ENCODE measurements at places on chromosomes 11 and 22.

DNA sequence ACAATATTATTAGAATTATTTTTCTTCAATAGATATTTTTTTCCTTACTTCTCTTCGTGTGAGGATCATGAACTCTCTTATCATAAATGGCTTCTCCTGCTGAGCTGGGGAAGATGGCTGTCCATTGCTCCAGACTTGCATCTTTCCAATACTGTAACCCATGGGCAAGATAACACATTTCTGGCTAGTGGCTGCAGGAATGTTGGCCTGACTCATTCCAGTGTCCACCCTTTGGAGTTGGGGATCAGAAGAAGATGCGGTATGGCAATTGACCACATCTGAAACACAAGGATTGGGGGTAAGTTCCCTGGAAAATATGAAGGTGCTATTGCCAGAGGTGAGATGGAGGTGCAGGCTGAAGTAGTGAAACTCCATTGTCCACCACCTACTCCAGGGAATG, 92.8 kb downstream of the FAR1 start:
- no peak for DNase-seq

DNA sequence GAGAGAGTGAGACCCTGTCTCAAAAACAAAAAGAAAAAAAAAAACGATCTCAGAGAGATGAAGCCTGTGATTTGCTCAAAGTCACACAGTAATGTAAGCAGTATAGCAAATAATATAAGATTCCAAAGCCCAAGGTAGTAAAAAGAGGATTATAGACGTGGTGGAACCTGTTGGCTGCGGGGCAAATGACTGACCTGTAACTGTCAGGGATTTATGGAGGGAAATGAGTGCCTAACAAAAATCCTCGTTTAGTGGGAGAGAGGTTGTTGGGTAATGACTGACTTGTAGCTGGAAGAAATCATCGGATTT, 723 bp upstream of the CLP1 start:
- DNase-seq = no peak

GRCh38 chr11:3934658-3935057, 79.2 kb downstream of the STIM1 start:
- DNase-seq = no peak

DNA sequence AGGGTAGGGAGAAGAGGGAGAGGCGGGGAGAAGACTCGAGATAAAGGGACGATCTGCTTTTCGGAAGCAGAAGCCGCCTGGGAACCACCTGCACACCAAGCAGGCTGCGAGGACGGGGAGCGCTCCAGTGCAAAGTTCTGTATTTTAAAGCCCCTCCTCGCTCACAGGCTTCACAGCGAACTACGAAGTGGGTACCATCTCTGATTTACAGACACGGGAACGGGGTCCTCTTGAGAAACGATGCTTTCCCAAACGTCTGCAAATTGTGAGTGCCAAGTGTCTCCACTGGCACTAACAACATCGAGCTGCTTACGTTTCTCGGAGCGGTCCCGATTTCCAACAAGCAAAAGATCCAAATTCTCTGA, 700 bp upstream of the STX3 start:
- DNase-seq = no peak

DNA sequence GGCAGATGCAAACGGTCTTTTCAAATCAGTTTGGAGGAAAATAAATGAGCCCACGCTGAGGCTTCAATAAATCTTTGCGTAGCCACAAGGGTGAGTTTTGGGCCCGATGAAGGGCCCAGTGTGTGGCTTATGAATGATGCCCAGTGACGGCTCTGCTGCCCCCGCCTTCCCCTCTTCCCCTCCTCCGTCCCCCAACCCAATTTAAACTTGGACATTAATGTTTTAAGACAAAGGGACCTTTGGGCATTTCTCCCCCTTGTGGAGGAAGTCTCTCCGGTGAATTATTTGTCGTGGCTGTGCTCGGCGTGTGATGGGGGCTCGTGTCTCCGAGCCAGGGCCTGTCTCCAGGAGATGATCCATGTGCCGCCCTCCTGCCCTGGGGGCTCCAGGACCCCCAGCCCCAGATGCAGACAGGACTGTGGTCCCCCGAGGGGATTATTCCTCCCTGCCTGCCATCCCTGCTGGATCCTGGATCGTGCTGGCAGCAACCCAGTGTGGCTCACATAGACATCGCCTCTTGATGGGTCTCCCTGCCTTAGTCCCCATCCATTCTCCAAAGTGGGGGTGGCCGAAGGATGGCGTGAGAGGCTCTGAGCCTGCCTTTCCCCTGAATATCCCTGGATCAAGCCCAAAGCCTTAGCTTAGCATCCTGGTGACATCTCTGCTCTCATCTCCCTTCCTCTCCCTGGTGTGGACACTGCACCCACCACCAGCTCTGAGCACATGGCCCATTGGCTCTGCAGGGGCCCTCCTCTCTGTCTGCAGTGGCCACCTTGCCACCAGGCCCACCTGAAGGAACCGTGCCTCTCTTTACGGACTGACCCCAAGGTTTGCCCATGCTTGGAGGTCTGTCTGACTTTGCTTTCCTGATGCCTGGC, 56.4 kb downstream of the SMIM38 start:
- DNase-seq = no peak

GRCh38 chr11:47923667-47924066, 56.7 kb upstream of the PTPRJ start:
- peak; percentile 44 for DNase-seq

DNA sequence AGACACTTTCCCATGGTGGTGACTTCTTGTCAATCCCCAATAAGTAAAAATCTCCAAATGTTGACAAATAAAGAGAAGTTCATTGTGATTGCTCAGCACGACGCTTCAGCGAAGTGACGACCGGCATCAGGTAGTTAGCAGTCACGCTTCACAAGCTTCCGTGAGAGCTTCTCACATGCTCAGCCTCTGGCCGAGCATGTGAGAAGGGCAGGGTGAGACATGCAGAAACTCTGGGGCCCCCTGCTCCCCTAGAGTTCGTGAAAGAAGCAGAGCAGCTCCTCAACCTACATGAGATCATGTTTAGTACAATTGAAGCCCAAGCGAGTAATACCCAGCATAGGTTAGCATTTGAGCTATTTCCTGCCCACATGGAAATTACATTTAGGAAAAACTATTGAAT, 4.4 kb upstream of the C11orf16 start:
- no peak for DNase-seq

GRCh38 chr11:69298267-69299022, 4.5 kb downstream of the MYEOV start:
- peak; percentile 88 for DNase-seq

DNA sequence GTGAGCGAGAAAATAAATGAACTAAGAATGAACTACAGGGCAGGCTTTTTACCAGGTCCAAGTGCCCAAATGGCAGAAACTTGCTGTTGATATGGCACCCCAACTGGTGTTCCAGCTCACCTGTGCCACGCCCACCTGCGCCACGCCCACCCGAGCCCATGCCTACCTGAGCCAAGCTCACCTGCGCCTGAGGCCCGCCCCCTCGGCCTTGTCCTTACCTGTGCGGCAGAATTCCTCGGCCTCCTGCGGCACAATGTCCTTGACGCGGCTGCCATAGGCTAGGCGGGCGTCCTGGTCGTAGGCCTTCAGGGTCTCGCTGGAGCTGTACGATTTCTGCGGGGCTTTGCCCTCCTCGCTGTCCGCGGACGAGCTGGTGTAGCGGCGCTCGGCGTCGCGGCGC, 371.3 kb downstream of the TENM4 start:
- no peak for DNase-seq

GRCh38 chr11:95524314-95525036, 265.1 kb downstream of the FAM76B start:
- no peak for DNase-seq

GRCh38 chr22:19666673-19667593, 47.4 kb upstream of the SEPTIN5 start:
- DNase-seq = peak; percentile 12

DNA sequence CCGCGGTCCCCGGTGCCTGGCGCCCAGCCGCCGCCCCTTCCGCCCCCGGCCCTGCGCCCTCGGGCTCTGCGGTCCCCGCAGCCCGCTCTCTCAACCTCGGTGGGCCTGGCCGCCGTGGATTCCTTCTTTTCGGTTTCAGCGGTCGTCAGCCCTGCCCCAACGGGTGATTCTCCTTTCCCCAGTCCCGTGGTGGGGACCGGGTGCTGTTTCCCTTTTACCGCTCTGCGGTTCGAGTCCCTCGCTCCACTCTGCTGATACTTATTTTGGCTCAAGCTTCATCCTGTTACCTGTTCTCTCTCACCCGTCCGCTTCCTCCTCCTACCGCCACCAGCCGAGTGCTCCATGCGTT, 494 bp downstream of the ZDHHC5 start:
- no peak for DNase-seq

DNA sequence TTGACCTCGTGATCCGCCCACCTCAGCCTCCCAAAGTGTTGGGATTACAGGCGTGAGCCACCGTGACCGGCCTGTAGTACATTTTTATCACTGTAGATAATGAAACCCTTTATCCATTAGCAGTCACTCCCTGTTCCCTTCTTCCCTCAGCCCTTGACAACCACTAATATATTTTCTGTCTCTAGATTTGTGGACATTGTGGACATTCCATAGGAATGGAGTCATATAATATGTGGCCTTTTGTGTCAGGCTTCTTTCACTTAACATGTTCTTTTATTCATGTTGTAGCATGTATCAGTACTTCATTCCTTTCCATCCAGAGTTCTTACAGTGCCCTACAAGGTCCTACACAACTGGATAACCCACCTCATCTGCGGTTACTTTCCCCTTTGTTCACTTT, 30.5 kb downstream of the RRM1 start:
- DNase-seq = peak; percentile 6

DNA sequence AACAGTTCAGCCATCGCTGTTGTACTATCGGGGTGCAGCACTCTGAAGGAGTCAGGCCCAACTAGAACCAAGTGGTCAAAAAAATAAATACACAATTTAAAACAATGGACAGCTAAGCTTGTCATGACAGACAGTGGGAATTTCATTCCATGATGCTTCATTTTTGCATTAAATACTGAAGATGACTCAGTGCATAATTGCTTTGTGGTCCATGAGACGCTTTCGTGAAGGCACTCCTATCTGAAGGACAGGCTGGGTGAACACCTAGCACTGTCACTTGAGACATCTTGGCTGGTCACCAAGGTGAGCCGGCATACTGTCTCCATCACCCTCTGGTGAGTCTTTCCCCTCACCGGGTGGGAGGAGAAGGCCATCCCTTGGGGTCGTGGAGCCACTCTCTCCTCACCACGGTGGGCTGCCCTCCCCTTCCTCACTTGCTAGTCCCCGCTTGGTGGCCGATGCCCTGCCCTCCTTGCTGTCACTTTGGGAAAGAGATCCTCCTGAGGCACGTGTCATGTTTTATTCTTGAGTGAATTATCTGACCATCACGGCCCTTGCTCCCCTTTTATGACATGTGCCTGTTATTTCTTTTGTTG, 4.9 kb upstream of the TESMIN start:
- DNase-seq = peak; percentile 10

DNA sequence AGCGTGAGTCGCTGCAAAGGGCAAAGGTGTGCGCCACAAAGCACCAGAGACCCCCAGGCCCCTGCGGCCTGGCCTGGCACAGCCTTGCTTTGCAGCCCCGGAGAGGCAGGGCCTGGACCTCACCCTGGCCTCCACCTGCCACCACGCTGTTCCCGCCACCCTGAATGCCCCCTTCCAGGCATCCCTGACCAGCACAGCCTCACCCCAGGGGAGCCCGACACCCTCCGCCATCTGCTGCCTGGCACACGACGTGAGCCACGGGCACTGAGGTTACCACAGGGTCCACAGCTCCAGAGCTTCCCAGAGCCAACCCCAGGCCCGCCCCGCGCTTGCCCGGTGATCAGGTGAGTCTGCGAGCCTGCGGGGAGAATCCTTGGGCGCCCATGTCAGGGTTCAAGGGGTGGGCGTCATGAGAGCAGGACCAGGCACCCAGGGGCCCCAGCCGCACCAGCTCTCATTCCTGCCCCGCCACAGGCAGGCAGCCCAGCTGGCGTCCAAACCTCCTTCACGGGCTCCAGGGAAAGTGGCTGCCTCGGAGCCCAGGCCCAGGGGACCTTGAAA, 171.3 kb downstream of the BRD1 start:
- DNase-seq = no peak

DNA sequence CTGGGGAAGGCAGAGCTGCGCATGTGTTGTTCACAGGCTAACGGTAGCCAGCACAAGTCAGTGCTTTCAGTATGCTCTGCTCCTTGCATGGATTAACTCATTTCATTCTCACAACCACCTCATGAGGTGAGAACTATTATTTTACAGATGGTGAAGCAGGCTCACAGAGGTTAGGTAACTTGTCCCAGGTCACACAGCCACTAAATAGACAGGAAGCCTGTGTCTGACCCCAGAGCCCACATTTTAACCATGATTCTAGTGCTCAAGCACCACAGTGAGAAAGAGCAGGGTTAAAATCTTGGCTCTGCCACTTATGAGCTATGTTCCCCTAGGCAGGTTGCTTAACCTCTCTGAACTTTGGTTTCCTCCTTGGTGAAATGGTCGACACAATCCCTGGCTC, 6.2 kb upstream of the SNX15 start:
- DNase-seq = no peak

DNA sequence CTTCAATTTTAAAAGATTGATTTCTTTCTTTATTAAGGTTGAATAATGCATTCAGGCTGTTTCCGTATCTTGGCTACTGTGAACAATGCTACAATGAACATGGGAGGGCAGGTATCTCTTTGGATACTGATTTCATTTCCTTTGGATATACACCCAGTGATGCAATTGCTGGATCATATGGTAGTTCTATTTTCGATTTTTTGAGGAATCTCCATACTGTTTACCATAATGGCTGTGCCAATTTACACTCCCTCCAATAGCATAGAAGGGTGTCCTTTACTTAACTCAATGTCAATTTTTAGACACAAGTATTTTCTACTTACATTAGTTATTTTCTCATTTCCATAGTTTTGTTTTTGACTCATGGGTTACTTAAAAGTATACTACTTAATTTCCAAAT, 8.0 kb downstream of the RTCB start:
- no peak for DNase-seq

DNA sequence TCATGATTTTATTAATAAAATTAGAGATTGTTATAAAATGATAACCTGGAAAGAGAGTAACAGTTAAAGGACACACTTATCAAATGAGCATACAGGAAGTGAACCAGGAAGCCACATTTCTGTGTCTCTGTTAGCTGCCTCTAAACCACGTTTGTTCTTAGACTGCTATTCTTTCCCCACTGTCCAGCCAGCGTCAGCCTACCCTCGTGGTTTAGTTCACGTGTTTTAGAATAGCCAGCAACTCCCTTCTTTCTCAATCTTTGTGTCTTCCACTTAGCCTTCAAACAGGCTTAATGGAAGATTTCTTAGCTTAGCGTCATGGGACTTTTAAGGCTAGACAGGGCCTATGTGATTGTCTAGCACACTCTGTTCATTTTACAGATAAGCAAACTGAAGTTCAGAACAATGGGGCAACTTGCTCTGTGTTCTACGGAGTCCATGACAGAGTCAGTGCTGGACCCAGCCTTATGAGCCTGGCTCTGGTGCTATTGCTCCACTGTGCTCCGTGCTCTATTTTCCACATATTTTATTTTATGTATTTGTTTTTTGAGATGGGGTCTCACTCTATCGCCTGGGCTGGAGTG, 27.2 kb downstream of the GRAMD1B start:
- no peak for DNase-seq

GRCh38 chr11:35855671-35856070, 88.2 kb upstream of the LDLRAD3 start:
- no peak for DNase-seq

- no peak for DNase-seq
Observed at GRCh38 chr11:45610627-45611026, 54.8 kb downstream of the CHST1 start.

GRCh38 chr11:93524173-93524536, 19.0 kb downstream of the SMCO4 start:
- DNase-seq = no peak
